Fibroblast of skin of left biceps (primary cell): ENCODE measurements at places on chromosomes 7 and 10.
A peak's percentile ranks its signal among the peaks of the same experiment; 100 is the strongest.

GRCh38 chr10:45052700-45053099, 52.0 kb downstream of the ZNF22 start:
- no peak for DNase-seq

GRCh38 chr10:30447125-30447799, 13.3 kb downstream of the MAP3K8 start:
- no peak for DNase-seq

DNA sequence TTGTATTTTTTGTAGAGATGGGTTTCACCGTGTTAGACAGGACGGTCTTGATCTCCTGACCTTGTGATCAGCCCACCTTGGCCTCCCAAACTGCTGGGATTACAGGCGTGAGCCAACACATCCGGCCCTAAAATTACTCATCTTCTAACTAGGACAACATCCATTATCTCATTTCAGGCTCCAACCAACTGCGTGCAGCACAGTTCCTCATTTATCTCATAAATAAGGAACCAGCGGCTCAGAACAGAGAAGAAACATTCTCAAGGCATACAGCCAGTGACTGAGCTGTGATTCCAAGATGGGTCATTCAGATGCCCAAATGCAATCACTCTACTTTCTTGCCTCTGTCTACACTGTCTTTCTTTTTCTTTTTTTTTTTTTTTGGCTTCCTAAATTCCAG, 356.1 kb downstream of the ELMO1 start:
- DNase-seq = no peak

DNA sequence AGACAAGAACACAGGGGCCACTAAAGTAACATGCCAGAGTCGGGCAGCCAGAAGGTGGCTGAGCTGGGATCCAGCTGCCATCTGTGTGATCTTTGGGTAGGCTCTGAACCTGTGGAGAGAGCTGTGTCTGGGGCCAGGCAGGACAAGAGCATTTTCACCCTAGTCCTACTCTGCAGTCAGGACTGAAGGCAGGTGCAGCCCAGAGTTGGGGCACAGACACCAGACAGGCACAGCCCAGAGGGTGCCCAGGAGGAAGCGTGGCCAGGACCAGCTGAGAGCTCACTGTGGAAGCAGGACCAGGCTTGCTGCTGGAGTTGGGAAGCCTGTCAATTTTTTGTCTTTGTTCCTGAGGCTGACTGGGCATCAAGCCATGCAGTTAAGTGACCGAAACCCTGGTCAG, 113.6 kb downstream of the ADCY1 start:
- no peak for DNase-seq

DNA sequence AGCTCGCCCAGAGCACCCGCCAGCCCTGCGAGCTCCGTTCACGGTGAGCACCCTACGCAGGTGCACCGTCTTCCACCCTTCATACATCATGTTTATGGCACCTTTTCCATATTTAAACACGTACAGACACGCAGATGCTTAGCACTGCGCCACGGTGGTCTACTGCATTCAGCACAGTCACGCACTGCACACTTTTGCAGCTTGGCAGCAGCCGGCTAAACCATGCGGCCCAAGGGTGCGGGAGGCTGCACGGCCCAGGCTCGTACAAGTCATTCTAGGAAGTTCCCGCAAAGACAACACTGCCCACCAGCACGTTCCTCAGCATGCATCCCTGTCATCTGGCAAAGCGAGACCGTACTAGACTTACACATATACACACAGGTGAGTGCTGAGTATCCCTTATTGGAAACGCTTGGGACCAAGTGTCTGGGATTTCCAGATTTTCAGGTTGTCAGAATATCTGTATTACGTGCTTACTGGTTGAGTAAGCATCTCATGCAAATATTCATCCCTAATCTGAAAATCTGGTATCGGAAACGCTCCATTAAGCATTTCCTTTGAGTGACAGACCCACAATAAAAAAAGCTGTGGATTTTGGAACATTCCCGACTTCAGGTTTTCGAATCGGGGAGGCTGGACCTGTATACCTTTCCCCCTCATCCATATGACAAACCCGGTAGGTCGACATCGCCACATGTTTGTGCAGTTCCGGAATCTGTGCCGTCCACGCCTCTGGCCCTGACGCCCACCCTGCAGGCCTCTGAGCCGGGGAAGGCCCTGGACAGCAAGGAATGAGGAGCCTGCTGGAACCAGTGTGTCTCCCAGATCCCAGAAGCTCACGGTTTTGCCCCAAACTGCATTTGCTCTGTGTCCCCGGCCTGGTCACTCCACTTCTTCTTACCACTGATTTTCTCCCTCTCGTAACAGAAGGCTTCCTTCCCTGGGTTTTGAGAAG, 222.2 kb downstream of the ELFN1 start:
- DNase-seq = no peak

DNA sequence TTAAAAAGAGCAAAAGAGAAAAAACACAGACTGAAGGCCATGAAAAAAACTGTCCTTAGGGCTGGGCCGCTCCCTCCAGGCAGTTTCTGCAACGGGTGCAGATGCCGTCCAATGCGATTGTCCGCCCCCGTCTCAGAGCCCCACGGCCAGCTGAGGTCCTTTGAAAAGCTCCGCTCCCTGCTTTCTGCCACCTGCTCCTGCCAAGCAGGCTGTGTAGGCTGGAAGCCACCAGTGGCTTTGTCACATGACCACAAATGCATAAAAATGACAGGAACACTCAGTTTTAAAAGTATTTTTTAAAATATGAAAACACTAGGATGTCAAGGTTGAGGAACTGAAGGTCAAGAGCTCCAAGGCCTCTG, 71.7 kb downstream of the AMZ1 start:
- no peak for DNase-seq

DNA sequence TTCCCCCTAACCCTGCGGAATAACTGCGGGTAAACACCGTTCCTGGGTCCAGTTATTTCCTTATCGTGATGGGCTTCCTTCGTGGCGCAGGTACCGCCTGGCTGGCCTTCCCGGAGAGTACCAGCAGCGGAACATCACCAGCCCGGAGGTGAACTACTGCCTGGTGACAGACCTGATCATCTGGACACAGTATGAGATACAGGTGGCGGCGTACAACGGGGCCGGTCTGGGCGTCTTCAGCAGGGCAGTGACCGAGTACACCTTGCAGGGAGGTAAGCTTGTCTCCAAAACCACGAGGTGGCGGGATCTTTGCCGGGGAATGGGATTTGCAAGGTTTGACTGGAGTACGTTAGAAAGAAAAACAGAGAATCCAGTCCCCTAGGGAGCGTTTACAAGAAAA, 665.0 kb upstream of the FOXK1 start:
- DNase-seq = no peak

DNA sequence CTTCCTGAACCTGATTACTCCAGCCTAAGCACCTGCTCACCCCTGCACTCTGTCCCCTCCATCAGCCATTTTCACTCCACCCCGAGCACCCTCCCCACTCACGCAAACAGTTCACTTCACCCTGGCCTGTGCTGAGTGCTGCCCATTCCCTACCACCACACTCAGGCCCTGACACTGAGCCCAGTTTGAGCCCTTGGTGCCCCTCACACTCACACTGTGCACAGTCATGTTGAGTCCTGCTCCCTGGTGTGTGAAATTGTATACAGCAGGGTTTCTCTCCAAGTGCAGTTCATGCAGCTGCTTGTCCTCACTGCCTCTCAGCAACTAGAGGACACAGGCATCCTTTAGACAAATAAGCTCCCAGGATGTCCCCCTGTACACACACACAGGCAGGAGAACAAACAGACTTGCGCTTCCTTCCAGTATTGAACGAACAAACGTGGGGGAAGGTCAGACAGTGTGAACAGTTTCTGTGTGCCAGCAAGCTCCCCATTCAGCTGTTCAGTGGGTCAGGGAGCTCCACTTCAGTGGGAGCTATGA, 6.8 kb downstream of the MYO1G start:
- no peak for DNase-seq

DNA sequence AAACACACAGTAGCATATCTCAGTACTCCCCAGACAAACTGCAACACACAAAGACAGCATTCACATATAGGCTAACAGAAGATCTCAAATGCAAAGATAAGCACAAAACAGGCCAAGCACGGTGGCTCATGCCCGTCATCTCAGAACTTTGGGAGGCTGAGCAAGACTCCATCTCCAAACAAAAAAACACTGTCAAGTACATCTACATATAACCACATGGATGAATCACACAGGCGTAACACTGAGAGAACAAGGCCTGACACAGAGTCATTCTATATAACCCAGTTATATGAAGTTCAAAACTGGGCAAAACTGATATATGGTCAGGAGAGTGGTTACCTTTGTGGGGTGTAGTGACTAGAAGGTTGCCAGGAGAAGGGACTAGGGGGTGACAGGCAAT, 506.4 kb downstream of the KCNMA1 start:
- no peak for DNase-seq

DNA sequence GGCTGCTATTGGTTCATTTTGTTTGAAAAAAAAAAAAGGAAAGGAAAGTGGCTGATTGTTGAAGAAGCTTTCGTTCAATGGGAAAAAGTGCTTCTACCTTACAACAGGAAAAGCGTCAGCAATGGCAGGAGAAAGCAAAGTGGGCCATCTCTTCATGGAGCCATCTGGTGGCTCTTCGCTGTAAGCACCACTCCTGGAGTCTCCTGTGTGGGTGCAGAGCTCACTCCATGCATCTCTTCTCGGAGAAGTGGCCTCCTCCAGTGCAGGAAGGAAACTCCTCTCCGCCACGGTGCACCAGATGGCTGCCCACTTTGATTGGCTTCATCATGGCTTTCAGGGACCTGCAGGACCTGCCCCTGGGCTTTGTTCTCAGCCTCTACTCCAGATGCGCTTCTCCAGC, 250.9 kb downstream of the PTEN start:
- no peak for DNase-seq

GRCh38 chr7:152335900-152336571, 99.8 kb downstream of the KMT2C start:
- no peak for DNase-seq

GRCh38 chr10:103888113-103888841, 29.7 kb downstream of the STN1 start:
- peak; percentile 47 for DNase-seq

GRCh38 chr7:106978425-106979420, 65.8 kb upstream of the PRKAR2B start:
- no peak for DNase-seq

DNA sequence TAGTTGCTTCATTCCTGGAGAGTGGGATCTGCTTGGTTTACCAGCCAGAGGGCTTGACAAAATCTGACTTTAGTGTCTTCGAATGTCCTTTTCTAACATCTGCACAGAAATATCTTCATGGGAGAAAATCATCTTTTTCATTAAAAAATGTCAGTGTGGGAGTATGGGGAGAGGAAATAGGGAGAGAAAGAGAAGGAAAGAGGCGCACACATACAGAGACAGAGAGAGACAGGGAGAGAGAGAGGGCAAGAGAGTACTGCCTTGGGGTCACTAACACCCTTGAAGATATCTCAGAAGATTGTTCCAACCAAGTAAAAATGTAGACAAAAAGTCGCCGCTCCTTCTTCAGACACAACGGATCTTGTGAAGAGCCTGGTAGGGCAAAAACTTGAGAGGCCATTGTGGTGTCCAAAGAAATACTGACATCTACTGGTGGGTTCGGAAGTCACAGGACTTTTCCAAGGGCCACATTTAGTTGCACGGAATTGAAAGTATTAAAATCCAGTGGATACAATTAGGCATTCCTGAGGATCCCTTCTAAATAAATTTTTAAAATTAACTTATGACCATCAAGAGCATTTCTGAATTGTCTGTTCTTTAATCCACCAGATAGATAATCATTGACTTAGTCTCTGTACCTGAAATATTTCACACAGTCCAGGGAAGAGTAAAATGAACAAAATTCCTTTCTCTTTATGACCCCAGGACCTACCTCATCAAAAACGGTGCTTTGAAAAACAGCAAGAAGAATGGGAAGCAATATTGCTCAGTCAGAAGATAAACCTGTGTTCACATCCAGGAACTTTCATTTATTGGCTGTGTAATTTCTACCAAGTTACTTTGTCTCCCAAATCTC, 29.7 kb downstream of the VIM start:
- peak; percentile 51 for DNase-seq

DNA sequence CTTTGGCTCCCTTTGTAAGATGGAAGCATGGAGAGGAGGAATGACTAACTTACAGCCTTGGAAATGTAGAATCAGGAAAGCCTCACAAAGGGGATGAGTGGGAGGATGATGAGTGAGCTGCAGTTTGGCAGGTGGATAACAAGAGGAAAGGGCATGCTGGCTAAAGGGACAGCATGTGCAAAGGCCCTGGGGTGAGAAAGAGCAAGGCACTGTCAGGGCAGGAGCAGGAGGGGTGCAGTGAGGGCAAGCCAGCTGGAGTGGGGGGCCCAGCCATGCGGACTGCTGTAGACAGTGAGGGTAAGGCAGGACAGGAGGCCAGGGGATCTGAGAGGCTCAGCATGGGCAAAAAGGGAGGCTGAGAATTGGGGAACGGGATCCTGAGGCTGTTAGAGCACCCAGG, 20.5 kb downstream of the TLL2 start:
- no peak for DNase-seq

- no peak for DNase-seq
Observed at GRCh38 chr7:65225422-65226006, 148.1 kb upstream of the ZNF92 start.

DNA sequence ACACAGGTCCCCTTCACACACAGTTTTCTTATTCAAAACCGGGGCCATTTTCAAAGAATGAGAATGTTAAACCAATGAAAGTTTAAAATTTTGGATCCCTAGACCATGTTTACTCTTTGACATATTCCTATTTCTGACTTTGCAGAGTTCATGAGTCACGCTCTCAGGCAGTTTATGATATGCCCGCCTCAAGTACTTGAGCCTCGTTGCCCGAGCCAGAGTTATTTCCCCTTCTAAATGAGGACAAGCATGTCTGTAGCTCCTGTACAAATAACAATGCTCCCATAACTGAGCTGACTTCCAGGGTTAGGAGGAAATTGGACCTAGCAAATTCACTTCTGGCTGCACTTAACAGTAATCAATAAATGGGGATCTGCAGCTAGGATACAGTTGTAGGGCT, 87.9 kb upstream of the PDE1C start:
- DNase-seq = no peak

DNA sequence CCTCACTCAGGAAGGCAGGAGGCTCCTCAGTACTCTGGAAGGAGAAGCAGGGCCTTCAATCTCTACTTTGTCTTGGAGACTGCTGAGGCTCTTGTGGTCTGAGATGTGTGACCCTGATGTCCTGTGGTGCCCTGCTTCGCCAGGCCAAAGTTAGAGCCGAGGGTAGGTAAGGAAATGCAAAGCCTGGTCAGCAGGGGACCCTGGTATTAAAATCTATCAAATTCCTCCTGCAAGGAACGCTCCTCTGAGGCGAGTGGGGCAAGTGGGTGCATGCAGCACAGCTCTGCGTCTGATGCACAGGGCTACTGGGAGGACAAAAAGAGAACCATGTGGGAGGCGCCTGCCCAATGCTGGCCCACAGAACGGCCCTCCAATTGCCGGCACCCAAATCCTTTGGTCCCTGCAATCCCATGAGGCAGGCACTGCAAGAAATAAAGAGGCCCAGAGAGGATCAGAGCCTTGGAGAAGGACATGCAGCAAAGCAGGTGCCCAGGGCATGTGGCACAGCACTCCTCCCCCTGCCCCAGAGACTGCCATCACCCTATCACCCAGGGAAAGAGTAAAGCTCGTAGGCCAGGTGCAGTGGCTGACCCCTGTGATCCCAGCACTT, 23.1 kb upstream of the ZMIZ1 start:
- DNase-seq = no peak

GRCh38 chr7:1794888-1795542, 124.9 kb downstream of the ELFN1 start:
- DNase-seq = no peak

- no peak for DNase-seq
Observed at GRCh38 chr10:80203835-80204676, 1.3 kb downstream of the ANXA11 start.

GRCh38 chr7:108090791-108091460, 39.2 kb downstream of the LAMB4 start:
- DNase-seq = no peak

- no peak for DNase-seq
Observed at GRCh38 chr7:106068986-106069385, 43.1 kb downstream of the SYPL1 start.
